ENCODE measurements at places on chromosomes 6 and 20.

DNA sequence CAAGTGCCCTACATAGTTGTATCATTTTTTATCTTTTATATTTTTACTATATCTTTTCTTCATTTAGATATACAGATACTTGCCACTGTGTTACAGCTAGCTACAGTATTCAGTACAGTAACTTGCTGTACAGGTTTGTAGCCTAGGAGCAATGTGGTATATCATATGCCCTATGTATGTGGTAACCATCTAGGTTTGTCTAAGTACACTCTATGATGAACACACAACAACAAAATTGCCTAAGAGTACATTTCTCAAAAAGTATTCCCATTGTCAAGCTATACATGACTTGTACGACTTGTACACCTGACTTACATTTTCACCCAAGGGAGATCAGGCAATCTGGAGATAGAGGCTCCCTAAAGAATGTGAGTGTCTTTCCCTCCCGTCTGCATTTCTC lies 8.2 kb downstream of the ELOVL5 start:
- DNase-seq, result no peak

DNA sequence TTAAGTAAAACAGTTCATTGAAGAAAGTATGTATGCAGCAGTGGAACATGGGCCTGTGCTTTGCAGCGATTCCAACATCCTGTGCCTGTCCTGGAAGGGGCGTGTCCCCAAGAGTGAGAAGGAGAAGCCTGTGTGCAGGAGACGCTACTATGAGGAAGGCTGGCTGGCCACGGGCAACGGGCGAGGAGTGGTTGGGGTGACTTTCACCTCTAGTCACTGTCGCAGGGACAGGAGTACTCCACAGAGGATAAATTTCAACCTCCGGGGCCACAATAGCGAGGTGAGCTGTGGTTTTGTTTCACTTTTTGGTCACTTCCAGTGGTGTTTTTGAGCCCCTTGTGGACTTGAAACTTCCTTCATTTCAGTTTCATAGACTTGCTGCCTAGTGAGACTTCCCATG lies 1.7 kb downstream of the TULP4 start:
- no peak for DNase-seq

DNA sequence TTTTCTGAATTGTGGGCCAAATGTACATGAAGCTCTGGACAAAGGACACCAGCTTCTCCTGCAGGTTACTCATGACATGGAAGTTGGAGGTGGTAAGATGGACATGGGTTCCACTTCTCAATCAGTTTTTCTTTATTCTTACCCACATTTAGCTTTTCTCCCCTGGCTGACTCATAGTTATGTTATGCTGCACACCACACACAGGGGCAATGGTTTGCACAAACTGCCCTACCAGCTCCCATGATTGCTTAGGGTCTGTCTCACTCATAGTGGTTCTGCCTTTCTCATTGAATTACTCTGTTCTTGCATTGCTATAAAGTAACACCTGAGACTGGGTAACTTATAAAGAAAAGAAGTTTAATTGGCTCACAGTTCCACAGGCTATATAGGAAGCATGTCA lies 4.5 kb upstream of the CD109 start:
- DNase-seq, result no peak

DNA sequence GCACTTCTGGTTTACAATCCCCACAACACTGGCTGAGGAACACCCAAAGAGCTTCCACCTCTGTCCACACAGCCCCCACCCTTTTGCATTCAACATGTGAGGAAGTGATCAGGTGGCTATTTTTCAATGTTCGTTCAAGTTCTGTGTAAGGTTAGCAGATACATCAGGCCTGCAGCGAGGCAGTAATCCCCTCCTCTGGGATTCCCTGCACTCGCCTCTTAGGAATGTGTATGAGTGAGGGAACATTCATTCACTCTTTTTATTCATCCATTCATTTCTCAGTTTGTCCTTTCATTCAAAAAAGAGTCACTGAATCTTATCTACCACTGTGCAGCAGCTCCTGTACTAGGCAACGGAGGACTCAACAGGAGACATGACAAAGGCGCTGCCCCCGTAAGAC lies 236.4 kb upstream of the PRDM1 start:
- DNase-seq, result no peak

DNA sequence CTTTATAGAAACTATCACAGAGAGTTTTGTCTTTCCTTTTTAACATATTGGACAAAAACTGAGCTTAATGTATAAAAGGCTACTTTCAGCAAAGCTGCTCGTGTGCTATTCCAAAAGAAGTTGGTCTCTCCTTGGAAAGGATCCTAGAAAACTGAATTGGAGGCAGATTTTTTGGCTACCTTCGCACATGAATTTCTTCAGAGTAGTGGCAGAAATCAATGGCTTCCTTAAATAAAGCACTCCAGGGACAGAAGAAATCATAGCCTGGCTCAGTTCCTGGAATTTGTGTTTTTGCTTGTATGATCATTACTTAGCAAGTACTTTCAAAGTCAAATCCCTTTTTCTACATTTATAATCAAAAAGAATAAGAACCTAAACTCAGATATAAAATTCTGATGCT lies 780.3 kb downstream of the PHF3 start:
- DNase-seq, result no peak

- DNase-seq, result no peak
Observed at GRCh38 chr6:1797801-1798200, 188.1 kb downstream of the FOXC1 start.

DNA sequence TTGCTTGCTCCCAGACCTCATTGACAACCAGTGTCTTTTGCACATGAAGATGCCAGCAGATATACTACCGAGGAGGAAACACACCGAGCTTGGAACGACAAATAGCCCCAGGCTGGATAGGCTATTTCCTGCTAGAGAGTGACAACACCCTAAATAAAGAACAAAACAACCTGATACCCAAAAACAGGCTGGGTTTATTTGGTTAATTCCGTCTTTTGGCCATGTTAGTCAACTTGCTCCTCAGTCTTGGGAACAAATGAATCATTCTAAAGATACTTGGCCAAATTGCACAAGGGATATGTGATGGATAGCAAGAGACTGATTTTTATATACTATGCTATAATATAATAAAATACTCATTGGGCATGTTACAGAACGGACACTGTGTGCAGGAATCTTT lies 11.5 kb upstream of the MUC22 start:
- DNase-seq, result no peak

DNA sequence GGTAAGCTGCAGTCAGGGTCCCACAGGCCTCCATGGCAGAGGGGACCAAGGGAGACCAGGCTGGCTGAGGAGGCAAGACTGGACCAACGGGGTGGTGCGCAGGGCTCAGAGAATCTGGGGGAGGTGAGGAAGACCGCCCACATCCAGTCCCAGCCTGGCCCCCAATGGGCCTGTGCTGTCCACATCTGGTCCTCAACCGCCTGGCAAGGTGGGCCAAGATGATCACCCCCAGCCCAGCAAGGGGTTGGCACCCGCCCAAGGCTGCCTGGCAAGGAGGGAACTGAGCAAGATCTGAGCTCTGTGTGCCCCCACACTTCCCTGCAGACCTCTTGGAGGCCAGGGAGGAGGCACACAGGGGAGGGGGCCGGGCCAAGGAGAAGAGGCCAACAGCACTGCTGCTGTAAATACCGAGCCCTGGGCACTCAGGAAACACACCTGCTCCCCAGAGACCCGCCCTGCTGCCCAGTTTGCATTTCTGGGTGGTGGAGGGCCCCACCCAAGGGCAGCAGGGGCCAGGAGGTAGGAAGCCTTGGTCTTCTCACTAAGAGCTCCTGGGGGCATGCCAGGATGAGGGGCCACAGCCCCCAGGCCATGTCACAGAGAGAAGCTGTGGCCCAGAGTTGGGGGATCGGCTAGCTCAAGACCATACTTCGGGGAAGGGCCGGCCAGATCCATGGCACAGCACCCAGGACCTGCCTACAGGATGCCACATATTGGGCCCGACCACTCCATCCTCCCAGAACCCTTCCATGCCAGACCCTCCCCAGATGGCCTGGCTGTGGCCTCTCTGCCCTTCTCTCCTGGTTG lies 109.6 kb downstream of the ASXL1 start:
- DNase-seq, result no peak

- DNase-seq, result no peak
Observed at GRCh38 chr20:4371623-4372251, 350.0 kb upstream of the PRND start.

DNA sequence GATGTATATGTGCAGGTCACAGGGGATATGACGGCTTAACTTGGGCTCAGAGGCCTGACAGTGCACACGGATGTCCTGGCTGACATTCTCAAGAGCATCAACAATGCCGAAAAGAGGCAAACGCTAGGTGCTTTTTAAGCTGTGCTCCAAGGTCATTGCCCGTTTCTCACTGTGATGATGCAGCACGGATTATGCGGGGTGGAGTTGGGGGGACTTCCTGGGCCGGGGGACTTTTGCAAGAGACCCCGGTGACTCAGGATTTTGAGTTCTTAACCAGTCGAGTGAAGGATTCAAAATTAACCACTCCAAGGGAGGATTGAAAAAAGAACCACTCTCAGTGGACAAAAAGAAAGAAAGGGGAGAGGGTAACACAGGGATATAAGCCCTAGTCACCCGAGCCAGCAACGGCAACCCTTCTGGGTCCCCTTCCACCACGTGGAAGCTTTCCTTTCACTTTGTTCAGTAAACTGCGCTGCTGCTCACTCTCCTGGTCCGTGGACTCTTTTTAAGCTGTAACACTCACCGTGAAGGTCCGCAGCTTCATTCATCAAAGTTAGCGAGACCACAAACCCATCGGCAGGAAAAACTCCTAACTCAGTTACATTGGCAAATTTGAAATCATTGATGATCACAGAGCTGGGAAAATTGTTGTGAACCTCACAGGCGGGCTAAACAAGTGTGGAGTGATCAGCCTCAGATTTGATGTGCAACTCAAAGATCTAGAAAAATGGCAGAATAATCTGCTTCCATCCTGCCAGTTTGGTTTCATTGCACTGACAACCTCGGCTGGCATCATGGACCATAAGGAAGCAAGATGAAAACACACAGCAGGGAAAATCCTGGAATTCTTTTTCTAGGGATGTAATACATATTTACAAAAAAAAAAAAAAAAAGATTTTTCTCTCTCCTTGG lies 199.3 kb downstream of the ARID1B start:
- DNase-seq, result no peak

- no peak for DNase-seq
Observed at GRCh38 chr20:58366866-58367265, 22.2 kb upstream of the VAPB start.

- DNase-seq, result peak; percentile 18
Observed at GRCh38 chr6:41200296-41200900, 551 bp downstream of the TREML2 start.

DNA sequence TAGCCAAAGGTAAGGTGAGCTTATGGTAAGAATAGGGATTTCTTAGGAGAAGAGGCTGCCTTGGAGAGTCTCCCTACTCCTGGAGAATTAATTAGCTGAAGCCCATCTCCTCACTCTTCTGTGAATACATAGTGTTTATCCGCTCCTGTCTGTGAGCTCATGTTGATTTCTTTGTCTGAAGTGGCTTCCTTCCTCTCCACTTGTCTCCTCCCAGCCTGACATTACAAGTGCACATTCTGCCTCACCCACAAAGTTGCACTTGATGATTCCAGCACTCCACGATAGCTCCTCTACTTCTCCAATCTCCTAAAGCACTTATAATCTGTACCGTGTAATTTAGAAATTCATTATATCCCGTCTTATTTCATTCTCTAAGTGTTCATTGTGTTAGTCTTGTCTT lies 287.2 kb downstream of the QKI start:
- no peak for DNase-seq

GRCh38 chr6:63864061-63864460 lies 228.5 kb downstream of the PHF3 start:
- DNase-seq, result no peak

DNA sequence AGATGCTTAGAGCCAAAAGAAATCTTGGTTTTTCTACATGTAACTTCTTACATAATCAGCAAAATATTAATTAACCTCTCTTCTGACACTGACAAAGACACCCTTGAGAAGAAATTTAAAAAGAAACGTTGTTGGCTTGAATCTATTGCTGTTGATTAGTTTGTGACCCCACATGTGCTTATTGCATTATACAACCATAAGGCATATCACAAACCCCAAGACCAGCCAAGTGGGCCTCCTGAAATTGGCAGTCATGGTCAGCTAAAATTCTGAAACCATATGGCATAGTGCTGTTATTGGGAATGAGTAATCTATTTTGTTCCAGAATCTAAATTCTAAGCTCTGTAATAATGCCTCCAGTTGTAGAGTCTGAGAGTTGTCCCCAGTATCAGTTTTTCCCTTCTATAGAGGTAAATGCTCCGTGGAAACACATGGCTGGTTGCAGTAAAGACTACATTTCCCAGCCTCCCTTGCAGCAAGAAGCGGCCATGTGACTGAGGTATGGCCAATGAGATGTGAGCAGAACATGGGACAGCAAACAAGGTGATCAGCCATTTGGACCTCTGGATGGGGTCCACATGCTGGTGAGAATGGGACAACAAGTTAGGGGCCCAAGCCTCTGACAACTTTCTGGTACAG lies 42.3 kb upstream of the PTPN1 start:
- DNase-seq, result peak; percentile 51

- DNase-seq, result no peak
Observed at GRCh38 chr20:52677216-52677615, 294.9 kb upstream of the TSHZ2 start.

DNA sequence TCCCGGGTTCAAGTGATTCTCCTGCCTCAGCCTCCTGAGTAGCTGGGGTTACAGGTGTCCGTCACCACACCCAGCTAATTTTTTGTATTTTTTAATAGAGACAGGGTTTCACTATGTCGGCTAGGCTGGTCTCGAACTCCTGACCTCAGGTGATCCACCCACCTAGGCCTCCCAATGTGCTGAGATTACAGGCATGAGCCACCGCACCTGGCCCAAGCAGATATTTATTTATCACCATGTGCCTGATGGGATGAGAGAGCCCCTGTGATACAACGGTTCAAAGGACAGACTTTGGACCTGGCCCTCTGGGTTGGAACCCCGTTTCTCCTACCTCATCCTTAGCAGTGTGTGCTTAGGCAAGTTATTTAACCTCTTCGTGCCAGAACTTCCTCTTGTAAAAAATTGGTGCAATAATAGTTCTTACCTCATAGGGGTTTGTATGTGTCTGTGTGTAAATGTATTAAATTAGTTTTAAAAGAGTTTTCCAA lies 19.2 kb upstream of the STK38 start:
- DNase-seq, result no peak

- DNase-seq, result no peak
Observed at GRCh38 chr6:106180208-106180607, 94.1 kb downstream of the PRDM1 start.

GRCh38 chr20:10671221-10671918 lies 2.4 kb downstream of the JAG1 start:
- DNase-seq, result peak; percentile 50

DNA sequence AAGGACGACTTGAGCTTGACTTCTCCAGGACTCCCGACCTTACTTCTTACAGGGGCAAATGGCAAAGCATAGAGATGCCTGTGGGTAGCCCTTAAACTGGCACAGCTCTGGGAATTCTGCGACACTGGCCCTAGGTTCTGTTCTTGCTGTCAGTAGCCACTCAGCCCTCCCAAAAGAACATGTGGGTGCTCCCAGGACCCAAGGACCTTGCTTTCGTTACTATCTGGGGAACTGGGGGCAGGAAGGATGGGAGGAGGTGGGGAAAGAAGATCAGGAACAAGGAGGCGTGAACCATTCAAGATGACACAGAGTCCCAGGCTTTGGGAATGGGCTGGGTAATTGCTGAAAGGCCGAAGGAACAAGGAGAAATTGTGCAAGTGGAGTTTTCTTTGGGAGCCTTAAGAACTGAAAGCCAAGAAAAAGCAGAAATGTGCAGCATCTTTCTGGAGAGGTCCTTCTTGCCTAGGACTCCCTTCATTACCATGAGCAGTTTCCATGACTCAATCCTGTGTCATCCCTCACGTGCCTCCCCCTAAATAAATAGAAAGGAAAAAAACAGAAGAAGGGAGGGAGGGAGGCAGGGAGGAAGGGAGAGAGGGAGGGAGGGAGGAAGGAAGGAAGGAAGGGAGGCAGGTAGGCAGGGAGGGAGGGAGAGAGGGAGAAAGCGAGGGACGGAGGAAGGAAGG lies 284.6 kb upstream of the FOXQ1 start:
- DNase-seq, result no peak

Data from endothelial cell (in vitro differentiated cells).